ENCODE measurements at places on chromosomes 4 and X.
A peak's percentile ranks its signal among the peaks of the same experiment; 100 is the strongest.

DNA sequence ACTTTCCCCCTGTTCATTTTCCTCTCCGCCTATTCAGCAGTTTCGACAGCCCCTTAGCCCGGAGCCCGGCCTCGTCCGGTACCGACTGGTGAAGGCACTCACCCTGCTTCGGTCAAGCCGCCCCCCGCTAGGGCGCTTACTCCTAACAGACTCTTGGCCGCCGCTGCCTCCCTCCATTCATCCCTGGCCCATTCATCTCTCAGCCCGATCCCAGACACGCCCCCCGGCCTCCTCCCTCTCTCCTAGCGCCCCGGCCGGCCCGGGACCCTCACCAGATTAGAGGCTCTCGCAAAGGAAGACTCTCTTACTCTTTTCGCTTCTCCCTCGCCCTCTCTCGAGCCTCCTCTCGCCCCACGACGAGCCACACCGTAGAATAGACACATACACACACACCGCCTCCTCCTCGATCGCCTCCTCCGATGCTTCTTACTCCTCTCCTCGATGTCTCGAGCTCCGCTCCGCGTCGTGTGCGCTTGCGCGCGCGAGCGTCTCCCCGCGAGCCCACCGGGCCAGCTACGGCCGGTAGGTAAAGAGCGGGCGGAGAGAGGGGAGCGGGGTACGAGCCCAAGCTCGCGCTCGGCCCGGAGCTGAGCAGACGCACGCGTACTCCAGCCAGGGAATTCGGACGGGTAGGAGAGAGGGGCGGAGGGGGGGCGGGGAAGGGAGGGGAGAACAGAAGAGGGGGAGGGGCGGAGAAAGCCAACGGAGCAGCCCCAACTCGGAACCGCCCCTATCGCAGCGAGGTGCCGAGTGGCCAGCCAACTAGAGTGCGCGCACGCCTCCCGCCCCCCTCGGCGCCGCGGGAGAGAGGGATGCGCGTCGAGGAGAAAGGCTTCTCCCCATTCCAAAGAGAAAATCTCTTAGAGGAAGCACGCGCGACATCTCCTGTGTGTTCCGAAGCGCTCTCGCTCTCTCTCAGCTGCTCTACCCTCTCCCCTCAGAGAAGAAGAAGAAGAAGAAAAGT is at the start of gene WNK3:
Gene WNK3 (minus strand): TSS at position 633 of the 964 bp plus-strand sequence.
- DNase-seq: peak; percentile 49

DNA sequence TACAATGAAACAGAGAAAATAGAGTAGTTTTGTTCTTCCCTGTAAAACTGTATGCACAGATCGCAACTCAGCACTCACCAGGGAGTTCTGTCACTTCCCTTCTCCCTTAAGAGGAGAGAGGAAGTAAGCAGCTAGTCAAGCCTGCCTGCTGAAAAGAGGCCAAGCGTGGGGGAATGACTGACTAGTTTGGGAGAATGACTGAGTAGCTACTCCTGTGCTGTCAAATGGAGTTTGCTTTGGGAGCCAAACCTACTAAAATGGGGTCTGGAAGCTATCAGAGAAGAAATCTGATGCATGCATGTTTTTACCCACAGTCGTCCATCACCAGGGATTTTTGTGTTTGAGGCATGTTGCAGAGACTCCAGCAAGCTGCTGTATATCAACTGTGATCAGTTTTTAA is 54.6 kb upstream of the LHFPL1 start:
- no peak for DNase-seq

DNA sequence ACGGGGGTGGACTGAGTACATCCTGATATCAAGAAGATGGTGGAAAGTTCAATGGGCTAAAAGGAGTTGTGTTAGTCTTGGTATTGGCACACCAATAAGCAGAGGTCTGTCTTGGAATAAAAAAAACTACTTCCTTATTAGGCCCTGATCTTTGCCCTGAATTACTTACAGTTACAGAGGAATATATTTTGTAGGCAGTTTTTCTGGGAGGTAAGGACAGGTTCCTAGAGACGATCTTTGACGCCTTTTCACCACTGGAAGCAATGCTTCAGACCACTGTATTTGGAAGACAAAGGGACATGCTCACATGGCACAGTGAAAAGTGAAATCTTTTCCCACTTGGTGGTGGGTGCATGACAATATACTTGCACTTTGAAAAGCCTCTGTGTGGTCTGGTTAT is 618 bp upstream of the XK start:
- no peak for DNase-seq

- peak; percentile 74 for DNase-seq
Observed at GRCh38 chrX:54439960-54440871, at the start of gene TSR2. Gene TSR2 (plus strand): TSS chrX:54440404. CDS start chrX:54440422, 18 bp downstream.

- no peak for DNase-seq
Observed at GRCh38 chr4:172270397-172270796, 457.2 kb downstream of the GALNTL6 start.

All from hippocampal formation (tissue), 2 donors.